Left ventricle myocardium inferior (tissue), 1 donor: ENCODE measurements at places on chromosomes 2 and 18. TPM values are rescaled to one million over a fixed set of nuclear protein-coding genes. Genes with fewer than 3 reads are reported as not detected.

GRCh38 chr2:205566606-205567168 lies 115.6 kb upstream of the NRP2 start:
- DNase-seq: no peak

DNA sequence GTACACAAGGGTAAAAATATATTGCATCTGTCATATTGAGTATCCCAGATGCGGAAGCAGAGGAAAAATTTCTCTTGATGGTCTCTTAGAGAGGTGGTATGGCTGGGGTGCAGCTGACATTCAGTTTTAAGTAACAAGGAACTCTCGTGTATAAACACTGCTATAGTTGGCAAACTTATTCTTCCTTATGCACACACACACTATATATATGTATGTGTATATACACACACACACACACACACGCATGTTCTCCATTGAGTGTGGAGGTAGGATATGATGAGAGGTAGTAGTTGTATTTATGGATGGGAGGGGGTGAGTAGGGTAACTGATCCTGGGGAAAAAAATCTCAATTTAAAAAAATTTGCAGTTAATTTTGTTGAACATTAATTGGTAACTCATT lies 10.6 kb downstream of the PHLPP1 start:
- DNase-seq: no peak

- DNase-seq: peak; percentile 65
Measured at GRCh38 chr18:79934311-79935097, 16.9 kb downstream of the SLC66A2 start.

- no peak for DNase-seq
Measured at GRCh38 chr2:178420463-178420999, 30.4 kb downstream of the PRKRA start.

- no peak for DNase-seq
Measured at GRCh38 chr18:48460929-48461583, 51.9 kb upstream of the ZBTB7C start.

DNA sequence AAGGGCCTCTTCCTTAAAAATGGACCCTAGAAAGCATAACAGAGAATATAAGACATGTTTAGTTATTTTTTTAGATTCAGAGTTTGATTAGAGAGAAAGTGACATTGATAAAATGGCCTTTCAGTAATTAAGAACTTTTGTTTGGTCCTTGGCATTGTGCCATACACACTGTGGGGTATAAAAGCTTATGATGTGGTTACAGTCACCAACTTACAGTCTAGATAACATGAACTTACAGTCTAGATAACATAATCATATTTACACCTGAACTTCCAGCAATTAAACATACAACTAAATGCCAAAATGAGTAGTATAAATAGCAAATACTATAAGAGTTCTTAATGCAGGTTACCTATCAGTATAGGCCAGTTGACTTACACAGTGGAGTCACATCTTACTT lies 25.6 kb upstream of the EFEMP1 start:
- DNase-seq: no peak

DNA sequence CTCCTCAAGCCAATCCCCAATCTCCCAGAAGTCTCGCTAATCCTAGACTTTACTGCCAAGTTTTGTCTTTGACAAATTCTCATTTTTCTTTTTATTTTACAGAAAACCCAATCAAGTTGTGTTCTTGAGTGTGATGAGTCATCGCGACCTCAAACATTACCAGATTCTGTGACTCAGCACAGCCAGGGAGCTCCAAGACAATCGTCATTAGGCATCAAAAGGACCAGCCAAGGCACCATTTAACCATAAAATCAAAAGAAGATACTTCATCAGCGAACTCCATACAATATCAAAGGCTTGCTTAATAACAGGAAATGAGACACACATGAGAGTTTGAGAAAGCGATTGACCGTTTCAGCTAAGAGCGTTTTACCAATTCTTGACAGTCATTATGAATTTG lies 146.2 kb upstream of the AGAP1 start:
- no peak for DNase-seq

DNA sequence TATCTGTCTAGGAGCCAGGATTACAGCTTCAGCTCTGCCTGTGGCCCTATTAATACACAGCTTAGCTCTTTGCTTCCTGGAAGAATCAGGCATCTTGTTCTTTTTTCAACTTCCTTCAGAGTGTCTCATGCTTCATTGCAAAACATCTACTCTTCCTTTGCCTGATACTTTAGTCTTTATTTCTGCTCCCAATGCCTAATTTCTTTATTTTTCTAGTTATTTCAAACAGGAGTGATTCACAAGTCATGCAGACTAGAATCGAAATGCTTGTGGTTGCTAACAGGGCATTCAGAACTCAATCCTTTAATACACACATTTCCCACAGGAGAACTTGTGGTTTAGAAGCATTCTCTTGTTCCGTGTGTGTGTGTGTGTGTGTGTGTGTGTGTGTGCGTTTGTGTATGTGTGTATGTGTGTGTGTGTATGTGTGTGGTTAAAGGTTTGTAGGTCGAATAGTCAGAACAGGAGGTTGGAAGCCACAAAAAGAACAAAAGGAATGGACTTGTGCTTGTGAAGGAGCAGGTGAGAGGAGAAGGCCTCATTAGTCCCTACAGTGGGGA lies 28.3 kb upstream of the INSIG2 start:
- DNase-seq: no peak

Gene CCDC68
- total RNA-seq: 5.1 TPM

Gene MSTN
- total RNA-seq: not detected
